Left lobe of liver (tissue), 2 donors: ENCODE measurements at places on chromosomes 2 and 18.

- no peak for DNase-seq
Observed at GRCh38 chr2:189146553-189146952, 33.0 kb downstream of the COL5A2 start.

- DNase-seq, result no peak
Observed at GRCh38 chr2:64846177-64846576, 143.0 kb upstream of the SLC1A4 start.

GRCh38 chr2:134119117-134119712 is 134.7 kb upstream of the MGAT5 start:
- DNase-seq, result no peak

DNA sequence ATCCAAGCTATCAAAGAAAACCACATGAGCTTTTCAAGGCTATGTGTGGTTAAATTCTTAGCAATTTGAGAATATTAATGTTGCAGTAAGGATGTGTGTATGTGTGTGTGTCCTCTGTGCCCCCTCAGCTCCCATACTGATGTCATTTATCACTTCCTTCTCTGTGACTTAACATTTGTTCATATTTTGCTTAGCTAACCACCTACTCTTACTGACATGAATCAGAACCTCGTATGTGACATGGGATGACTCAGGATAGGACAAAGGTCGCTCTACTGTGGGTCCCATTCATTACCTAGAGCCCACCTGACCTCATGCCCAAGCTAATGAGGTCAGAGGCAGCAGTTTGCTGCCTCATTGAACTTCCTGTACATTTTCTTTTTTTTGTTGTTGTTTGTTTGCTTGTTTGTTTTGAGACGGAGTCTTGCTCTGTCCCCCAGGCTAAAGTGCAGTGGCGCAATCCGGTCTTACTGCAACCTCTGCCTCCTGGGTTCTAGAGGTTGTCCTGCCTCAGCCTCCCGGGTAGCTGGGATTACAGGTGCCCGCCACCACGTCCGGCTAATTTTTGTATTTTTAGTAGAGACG is 36.3 kb downstream of the MOGAT1 start:
- DNase-seq, result no peak

DNA sequence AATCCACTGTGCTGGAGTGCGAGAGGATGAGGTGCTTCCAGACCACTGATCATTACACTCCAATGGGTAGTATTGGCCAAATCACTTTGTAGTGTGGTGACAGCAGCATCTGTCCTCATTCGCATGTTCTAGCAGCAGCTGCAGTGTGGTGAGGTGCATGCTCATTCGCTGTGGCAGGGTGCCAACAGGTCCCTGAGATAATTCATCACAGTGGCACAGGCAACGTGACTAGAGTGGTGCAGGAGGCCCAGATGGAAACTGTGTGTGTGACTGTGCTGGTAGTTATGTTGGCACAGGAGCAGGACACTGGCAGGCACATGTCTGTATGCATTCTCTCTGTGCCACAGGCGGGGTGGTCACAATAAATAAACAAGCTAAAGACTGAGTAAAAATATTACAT is 329.5 kb upstream of the SYT4 start:
- DNase-seq, result no peak

GRCh38 chr2:119082821-119083400 is 75.6 kb downstream of the C1QL2 start:
- DNase-seq, result no peak

DNA sequence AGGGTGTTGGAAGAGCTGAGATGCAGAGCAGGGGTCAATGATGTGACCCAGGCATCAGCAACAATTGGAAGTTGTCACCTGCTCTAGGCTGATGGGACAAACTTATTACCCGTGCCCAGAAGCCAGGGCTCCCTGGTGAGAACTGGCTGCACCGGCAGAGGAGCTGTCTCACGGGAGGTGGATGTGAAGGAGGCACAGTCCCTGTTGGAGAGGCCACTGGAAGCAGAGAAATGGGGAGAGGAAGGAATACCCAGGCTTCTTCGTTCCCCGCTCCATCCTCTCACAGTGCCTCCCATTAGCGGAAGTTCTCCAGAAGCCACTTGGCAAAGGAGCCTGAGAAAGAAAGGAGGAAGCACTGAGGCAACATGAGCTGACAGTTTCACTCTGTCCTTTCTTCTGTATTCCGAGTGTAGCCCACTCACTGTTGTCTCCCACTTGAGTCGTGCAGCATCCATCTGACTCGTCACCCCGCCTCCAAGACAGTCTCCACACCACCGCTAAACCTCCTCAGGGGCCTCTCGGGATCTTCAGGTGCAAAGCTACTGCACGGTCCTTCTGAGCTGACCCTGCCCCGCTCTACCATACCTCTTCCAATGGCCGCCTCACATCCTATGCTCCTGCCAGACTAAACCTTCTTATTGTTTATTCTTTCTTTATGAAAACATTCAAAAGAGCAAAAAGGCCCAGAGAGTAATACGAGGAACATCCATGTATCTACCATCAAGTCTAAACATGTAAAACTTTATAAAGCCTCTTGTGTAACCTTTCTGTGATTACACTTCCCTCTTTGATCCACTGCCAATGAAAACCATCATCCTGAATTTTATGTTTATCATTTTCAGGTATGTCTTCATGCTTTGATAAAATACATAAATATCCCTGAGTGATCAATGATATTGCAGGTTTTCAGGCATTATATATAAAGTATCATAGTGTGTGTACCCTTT is 19.1 kb upstream of the AFTPH start:
- no peak for DNase-seq

- DNase-seq, result no peak
Observed at GRCh38 chr2:62687636-62688035, 17.9 kb upstream of the EHBP1 start.

DNA sequence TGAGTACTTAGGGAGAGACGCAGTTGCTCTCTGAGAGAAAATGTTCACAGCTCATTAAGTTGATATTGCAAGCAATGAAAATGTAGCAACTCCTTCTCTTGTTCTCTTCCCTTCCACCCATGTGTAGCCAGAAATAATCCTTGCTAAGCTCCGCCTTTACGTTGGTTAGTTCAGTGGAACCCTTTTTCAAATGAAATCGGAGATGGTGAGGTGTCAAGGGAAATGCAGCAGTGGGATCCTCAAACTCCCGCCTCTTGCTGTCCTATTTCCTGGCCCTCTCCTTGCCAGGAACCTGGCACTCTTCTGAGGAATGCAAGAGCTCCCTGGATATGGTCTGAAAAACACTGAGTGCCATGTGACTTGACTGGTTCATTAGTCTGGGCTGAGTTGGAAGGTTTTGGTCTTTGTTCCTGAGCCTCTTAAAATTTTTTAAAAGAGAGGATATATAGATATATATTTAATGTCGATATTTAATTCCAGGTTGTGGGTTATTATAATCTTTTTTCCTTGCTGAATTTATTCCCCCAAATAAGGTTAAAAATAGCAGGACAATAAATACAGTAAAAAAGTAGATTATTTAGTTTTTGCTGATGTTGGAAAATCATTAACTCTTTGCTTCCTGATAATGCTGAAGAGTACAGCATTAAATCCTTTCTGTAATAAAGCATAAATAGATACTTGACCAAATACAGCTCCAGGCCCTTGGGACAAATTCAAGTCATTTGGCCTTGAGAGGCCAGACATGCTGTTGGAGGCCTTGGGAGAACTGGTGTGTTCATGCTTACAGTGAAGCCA is 116.2 kb downstream of the EML6 start:
- DNase-seq, result no peak

- no peak for DNase-seq
Observed at GRCh38 chr2:30932870-30933269, 125.6 kb upstream of the CAPN13 start.

GRCh38 chr2:221501210-221501882 is 70.8 kb downstream of the EPHA4 start:
- no peak for DNase-seq

- no peak for DNase-seq
Observed at GRCh38 chr2:218736531-218736930, 25.9 kb downstream of the TTLL4 start.

DNA sequence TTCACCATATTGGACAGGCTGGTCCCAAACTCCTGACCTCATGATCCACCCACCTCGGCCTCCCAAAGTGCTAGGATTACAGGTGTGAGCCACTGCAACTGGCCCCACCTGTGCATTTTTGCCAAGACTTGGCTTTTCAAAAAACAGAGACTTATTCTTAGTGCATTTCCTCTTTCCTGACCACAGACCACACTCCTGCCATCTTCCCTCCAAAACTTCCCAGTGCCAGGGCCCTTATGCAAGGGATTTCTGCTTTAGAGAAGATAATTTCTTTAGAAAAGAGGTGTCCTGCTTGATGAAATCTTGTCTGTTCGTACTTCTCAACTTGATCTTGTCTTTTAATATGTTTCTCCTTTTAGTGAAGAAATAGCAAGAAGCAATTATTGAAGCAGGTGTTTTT is 98.8 kb upstream of the ZNF516 start:
- DNase-seq, result no peak

- peak; percentile 32 for DNase-seq
Observed at GRCh38 chr18:9066358-9066757, 36.1 kb upstream of the NDUFV2 start.

DNA sequence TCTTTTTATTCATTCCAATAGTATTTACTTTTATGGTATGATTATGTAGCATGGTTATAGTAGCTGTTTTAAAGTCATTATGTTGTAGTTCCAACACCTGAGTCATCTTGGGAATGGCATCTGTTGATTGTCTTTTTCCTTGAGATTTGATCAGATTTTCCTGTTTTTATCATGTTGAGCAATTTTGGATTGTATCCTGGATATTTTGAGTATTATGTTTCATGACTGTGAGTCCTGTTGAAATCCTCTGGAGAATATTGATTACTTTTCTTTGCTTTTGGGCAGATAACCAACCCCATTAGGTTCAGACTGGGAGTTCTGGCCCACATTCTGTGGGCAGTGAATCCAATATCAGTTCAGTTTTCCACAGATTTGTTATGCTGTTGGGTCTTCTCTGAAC is 163.2 kb upstream of the SPRED2 start:
- no peak for DNase-seq

DNA sequence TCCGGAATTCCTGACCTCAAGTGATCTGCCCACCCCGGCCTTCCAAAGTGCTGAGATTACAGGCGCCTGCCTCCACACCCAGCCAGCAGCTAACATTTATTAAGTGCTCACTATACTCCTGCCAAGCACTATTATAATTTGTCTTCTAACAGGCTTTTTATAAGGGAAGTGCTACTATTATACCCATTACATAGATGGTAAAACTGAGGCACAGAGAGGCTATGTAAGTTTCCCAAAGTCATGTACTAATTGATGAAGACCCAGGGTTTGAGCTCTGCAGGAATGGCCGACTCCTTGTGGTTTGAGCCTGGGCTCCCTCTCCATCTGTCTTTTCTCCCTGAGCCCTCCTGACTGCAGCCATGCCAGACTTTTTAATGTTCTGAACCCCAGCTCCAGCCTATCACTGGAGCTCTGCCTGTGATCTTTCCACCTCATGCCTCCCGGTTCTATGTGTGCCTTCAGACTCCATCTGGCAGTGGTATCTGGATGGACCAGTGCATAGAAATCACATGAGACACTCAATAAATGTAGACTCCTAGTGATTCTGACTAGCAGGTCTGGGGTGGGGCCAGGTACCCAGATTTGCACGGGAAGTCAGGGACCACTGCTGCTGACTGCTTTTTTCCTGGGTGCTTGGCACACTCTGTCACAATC is 197.1 kb downstream of the NEDD4L start:
- DNase-seq, result no peak

GRCh38 chr2:186256540-186256939 is 229.5 kb upstream of the ZC3H15 start:
- DNase-seq, result no peak

DNA sequence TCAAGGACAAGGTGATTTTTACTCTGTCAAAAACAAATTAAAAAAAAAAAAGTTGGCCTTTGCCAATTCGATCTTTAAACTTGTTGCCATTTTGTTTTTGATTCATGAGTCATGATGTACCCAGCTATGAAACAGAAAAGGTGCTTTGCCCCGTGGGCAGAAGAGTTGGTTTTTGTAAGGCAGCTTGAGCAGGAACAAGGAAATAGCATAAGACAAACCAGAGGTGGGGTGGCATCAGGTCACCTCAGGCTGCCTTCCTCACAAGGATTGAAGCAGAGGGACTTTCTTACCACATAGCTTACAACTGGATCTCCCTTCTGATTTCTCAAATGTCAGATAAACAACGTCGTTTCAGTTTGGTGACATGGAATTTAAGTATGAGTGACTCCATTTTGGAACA is 123.8 kb downstream of the ARL4C start:
- DNase-seq, result no peak

DNA sequence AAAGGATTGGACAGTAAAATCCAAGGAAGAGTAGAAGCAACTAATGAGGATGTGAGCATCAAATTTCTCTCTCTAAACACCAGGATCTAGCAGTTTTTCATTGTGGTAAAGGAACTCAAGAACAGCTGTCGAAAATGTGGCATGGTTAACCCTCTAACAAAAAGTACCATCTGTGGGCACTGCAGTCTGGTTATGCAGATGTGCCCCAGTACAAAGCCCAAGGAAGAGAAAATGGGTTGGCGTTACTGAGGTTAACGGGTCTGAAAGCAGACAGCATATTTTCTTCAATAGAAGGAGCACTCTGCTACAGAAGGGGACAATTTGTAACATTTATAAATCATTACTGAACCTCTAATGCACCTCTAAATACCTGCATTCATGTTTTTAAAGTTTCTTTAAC is 253.0 kb upstream of the HNRNPA3 start:
- no peak for DNase-seq

GRCh38 chr2:235977445-235977844 is 190.7 kb downstream of the GBX2 start:
- DNase-seq, result no peak

DNA sequence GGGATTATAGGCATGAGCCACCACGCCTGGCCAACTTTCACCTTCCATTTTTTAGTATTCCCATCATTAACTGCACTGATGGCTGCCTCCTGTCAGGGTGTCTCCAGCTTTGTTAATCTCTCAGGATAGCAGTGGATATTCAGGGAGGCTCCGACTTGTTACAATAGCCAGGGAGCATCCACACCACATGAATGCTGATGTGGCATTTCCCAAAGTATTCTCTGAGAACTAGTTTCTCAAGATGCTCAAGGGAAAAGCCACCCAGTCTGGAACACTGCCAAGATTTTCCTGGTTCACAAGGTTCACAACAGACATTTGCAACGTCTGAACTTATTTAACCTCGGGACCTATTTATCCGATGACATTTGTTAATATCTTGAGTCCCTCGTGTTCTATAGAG is 33.8 kb downstream of the ZNF519 start:
- no peak for DNase-seq

- no peak for DNase-seq
Observed at GRCh38 chr2:224162122-224162521, 123.0 kb upstream of the SERPINE2 start.

DNA sequence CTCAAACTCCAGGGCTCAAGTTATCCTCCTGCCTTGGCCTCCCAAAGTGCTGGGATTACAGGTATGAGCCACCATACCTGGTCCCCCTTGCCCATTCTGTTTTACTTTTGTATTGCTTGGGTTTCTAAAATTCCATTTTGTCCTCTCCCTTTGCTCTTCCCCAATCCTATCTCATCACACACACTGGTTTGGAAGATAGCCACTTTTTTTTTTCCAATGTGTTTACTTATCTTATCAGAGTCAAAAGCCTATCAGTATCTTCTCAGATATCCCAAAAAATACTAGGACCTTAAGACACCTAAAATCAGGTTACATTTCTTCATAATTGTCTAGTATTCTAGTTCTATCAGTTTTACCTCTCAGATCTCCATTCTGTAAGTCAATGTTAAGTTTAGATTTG is 56.1 kb downstream of the MSH2 start:
- DNase-seq, result no peak
